ENCODE measurements at places on chromosomes 6 and 20.

DNA sequence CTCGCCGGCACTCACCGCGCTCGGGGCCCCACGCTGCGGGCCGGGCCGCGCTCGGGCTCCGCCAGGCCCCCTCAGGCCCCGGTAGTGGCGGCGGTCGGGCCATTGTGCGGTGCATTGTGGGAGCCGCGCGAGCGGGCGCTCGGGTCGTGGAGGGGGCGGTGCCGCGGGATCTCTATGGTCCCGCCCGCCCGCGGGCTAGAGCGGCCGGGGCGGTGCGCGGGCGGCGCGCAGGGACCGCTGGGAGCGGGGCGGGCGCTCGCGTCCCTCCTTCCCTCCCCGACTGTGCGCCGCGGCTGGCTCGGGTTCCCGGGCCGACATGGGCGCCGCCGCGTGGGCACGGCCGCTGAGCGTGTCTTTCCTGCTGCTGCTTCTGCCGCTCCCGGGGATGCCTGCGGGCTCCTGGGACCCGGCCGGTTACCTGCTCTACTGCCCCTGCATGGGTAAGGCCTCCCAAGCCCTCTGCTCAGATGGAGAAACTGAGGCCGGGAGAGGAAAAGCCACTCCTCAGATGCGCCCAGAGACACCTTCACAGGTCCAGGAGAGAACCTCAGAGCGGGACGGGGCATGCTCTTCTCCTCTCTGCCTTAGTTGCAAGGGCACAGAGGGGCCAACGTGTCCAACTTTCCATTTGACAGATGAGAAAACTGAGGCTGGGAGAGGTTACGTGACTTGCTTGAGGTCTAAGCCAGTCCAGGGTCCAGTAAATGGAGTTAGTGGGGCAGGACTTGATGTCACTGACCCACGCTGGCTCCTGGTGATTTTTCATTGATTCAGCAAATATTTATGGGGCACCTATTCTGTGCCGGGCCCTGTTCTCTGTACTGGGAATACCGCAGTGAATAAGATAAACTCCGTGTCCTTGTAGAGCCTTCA is at the start of the genes PLAGL2 and POFUT1:
PLAGL2 (minus strand) TSS at position 118 of the 873 bp plus-strand sequence. CDS start 5,565 bp downstream, outside the sequence.
POFUT1 (plus strand) TSS at position 255 of the 873 bp plus-strand sequence; CDS start at position 317, 62 bp downstream.
- DNase-seq: peak; percentile 60

DNA sequence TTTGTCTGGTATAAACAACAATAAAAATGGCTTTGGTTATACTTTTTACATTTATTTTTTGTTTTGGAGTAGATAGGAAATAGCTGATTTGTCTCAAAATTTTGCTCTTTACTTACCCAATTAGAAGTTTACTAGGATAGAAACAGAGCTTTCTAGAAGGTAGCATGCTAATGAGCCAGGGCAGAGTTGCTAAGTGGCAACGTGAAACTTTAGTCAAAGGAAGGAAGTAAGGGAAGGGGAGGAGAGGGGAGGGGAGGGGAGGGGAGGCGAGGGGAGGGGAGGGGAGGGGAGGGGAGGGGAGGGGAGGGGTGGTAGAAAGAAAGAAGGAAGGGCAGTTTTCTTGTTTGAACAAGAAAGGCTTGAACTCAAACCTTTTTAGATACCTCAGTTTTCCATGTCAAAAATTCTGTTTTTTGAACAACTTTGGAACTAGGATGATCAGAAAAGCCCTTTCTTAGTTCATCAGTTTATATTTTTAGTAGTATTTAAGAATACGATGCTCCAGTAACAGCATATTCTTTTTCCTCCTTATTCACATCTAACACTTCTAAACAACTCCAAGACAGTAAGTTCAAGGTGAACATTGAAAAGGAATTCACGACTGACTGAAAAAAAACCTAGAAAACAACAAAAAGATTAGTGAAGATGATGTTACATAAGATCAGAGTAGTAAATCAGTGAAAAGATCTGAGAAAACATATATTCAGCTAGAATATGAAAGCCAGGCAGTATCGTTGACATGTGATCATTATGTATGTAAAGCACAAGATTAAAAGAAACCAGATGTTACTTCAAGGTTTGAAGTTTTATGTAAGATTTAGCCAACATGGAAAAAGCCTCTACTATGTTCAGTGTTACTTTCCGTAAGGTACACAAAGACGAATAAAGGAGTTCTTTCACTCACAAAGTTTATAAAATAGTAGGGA is 263.4 kb downstream of the ARHGAP18 start:
- DNase-seq: no peak

DNA sequence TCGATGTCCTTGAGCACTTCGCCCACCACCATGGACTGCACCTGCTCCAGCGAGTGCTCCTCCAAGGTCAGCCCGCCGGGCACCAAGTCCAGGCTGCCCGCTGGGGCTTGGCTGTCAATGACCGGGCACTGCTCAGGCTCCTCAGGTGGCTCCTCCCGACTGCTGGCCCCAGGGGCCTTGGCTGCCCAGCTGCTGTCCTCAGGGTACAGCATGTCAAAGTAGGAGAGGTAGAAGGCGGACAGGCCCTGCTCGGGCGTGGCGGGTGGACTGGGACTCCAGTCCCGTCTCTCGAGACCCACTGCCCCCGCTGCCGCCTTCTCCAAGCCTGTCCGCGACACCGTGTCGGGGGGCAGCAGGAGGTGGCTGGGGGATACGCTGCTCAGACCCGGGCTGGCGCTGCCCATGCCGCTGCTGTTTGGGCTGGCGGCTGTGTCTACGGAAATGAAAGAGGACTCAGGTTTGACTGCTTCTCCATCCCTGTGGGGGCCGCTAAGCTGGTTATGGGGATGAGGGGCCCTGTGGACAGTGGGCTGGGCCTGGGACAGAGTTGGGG is 12.0 kb downstream of the SPDEF start:
- DNase-seq: no peak

DNA sequence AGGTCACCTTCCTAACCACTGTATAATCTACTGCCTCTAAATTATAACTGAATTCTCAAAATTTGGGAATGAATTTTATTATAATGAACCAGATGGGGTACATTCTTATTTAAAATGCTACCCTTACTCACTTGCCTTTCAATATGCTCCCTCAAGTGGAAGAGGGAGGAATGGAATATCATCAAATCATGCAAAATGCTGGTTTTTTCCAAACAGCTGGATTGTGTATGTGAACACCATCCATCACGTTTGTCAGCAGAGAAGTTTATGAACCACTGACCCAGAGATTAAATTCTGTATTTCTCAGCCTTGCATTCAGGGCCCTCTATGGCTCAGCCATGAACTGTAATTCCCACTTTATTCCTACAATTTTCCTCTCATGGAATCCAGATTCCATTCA is 40.5 kb downstream of the CBLN4 start:
- no peak for DNase-seq

DNA sequence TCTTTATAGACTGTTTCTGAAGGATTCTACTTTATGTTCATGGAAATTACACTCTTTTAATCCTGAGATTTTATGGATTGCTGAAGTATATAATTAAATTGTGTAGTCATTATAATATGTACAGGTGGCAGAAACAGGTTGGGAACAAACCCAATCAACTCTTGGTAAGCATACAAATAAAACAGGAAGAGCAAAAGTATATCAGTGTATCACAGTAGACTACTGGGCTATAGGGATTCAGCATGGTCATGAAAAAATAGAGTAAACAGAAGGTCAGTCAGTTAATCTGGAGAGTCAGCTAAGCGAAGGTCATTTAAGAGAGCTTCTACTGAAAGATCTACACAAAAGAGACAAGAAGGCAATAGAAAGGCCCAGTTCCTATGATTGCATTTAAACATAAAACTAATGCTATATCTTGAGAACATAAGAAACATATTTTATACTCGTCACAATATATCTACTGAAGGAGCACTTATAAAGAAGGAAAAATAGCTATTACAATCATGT is 178.9 kb upstream of the ECI2 start:
- no peak for DNase-seq

DNA sequence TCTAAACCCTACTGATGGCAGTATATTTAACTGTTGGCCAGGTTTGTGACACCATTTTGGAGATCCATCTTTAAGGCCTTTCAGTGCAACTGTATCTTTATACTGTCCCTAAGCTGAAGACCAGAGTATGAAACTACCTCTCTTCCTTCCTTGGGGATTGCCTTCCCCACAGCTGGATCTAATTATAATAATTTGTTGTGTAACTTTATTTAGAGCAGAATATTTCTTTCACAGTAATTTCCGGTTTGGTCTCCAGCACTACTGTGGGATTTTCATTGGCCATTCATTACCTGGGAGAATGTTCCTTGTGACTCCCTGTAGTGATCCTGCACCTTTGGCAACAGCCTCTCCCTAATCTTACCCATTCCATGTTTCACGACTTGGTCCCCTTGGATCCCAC is 75.2 kb downstream of the AKAP7 start:
- no peak for DNase-seq

GRCh38 chr20:17570347-17571152 is 675 bp downstream of the DSTN start:
- no peak for DNase-seq

DNA sequence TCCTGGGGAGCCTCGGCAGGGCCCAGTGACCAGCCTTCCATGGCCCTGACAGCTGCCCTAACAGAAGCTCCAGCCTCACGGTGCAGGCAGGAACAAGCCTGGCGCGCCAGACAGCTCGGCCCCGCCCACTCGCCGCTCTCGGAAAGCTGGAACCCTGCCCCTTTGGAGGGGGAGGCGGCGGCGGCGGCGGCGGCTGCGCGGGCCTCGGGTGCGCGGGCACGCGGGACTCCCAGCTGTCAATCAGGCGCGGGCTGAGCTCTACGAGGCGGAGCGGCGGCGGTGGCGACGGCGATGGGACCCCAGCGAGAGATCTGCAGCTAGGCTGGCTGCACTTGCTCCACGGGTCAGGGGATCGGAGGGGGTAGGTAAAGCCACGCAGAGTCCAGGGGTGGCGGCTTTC is at the start of gene NRSN1:
NRSN1 (plus strand) TSS at position 236 of the 400 bp plus-strand sequence. CDS start 8,113 bp downstream, outside the sequence.
- DNase-seq: no peak

DNA sequence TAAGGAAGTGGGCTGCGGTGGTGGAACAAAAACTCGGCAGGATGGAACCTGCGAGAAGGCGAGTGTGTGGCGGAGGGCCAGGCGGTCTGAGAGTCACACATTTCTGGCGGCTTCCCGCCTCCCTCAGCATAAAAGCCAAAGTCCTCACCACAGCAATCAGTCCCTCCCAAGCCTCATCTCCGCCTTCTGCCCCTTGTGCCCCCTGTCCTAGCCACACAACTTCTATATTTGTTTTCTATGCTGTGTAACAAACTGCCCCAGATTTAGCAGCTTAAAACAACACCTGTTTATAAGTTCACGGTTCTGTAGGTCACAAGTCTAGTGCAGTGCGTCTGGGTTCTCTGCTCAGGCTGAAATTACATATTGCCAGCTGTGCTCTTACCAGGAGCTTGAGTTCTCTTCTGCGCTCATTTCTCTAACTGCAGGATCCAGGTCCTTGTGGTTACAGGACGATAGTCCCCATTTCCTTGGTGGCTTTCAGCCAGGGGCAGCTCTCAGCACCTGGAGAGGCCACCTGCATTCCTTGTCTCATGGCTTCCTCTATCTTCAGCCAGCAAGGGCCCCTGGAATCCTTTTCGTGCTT is 11.7 kb upstream of the SPO11 start:
- no peak for DNase-seq

DNA sequence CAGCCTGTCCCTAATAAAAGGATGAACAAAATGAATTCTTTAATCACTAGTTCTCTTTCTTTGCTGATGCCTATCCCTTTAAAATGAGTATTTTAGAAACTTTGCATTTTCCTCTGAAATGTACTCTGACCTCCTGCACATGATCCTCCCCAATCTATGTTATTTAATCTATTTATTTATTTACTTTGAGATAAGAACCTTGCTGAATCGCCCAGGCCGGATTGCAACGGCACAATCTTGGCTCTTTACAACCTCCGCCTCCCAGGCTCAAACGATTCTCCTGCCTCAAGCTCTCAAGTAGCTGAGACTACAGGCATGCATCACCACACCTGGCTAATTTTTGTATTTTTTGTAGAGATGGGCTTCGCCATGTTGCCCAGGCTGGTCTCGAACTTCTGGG is 27.9 kb downstream of the ADTRP start:
- DNase-seq: no peak

- DNase-seq: no peak
Observed at GRCh38 chr6:10687582-10687981, 6.8 kb downstream of the C6orf52 start.

DNA sequence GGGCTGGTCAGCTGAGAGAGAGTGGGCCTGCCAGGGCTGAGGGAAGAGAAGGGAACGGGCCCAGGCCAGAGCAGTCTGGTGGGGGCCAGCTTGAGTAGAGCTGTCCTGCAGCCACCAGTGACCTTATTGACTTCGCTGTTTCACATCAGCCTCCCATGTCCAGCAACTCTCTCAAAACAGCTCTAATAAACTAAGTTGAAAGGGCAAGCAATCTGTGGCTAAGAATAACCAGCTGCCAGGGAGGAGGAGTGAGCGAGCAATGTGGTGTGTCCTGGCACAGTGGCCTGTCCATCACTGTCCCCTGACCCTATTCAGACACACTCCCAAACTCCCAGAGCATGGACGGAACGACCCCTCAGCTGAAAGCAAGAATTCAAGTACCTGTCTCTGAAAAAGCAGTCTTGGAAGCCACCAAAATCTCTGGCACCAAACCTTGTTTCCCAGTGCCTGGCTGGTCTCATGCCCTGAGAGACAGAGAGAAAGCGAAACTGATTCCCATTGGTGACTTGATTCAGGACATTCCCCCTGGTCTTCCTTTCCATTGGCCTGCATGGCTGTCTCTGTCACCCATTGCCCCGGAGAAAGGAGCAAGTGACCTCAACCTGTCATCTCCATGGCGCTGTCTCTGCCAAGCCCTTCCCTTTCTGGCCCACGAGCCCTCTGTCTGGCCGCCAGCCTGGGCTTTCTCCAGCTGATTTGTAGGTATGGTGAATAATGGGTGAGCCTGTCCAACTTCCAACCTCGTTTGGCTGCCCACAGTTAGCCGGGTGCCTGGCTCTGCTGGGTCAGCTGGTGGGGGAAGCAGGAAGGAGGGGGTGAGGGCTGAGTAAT is at the start of gene DDO:
DDO (minus strand) TSS at position 490 of the 831 bp plus-strand sequence. CDS start 2,113 bp downstream, outside the sequence.
- no peak for DNase-seq

- DNase-seq: no peak
Observed at GRCh38 chr6:17417817-17418216, 24.4 kb downstream of the CAP2 start.

All from activated CD8-positive, alpha-beta memory T cell treated with anti-CD3 and anti-CD28 coated beads for 1 hour (primary cell).